ENCODE measurements at places on chromosomes 3 and 15.
A peak's percentile ranks its signal among the peaks of the same experiment; 100 is the strongest.

- DNase-seq, result no peak
Observed at GRCh38 chr3:102378216-102378615, 56.6 kb upstream of the ZPLD1 start.

DNA sequence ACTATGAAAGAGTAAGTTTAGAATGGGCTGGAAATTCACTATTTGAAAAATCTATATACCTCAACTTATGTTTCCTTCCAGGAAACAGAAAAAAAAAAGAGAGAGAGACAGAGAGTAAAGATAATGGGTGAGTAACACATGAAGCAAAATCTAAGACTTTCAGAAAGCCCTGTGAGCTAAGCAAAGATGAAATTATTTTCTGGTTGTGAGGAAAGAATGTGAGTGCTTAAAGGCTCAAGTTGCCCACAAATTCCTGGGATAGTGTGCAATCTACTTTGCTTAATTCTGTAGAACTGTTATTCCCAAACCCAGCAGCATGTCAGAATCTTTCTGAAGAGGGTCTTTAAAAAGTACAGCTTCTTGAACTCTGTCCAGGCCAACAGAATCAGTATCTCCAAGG, 337.7 kb upstream of the AGTR1 start:
- no peak for DNase-seq

- DNase-seq, result no peak
Observed at GRCh38 chr15:61144055-61144454, 85.0 kb downstream of the RORA start.

GRCh38 chr15:87739866-87740265, 516.7 kb downstream of the NTRK3 start:
- DNase-seq, result no peak

DNA sequence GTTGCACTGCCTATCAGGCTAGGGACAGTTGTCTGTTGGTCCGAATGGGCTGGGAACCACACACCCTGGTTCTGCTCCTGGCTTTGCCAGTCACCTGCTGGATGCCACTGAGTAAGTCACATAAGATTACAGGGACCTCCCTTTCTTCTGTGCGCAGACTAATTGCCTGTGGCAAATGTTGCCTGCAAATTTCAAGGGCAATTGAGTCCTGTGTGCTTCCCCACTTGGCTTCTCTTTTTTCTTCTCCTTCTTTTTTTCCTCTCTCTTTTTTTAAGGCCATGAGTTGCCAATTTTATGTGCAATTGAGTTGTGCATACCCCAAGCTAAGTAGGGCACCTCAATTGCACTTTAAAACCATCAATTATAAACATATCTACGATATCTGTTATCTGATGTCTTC, 963.4 kb downstream of the MCTP2 start:
- no peak for DNase-seq

DNA sequence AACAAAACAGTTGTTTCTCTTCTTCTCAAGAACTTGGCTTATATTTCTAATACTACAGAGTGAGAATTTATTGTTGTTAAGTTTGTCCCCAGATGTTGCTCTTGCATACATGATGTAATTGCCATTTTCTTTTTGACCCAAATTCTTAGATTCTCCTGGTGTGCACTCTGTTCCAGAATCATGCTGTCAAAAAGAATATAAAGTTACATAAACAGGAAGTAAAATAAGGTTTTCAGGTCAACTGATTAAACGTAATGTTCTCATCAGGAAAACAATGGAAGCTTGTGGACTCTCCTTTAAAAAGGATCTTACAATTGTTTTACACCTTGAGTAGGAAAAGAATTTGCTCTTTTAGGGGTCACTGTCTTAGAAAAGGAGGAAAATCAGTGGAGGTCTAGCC, 121.8 kb downstream of the ADAM10 start:
- peak; percentile 15 for DNase-seq

DNA sequence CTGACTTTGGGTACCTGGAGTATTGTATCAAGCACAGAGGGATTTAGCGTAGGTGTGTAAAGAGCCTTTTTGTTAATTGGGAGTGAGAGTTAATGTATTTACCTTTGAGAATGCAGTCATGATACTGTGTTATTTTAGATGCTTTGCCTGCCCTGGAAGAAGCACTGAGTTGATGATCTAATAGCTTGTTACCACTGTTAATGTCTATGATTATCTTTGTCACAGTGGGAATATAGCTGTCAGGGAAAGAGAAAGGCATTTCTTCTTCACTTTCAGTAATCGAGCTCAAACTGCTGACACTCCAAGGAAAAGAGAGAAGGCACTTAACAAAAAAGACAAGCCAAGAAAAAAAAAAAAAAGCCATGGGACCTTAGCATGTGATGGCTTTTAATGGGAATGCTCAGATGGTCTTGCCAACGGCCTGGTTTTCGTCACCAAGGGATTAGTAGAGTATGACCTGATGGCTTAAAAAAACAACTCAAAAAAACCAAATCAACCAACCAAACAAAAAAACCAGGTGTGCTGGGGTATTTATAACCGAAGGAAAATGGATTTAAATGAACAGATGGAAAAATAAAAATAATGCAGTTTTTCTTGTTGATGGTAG, 387.4 kb downstream of the PTPRG start:
- no peak for DNase-seq

DNA sequence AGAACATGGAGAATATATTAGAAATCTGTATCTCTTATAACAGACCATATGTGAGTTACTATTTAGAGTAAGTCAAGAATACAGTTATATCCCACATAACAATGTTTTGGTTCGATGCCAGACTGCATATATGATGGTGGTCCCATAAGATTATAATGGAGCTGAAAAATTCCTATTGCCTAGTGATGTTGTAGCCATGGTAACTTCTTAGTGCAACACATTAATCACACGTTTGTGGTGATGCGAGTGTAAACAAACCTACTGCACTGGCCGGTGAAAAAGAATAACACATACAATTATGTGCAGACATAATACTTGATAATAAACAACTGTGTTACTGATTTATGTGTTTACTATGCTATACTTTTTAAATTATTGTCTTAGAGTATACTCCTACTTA, 69.8 kb upstream of the MNS1 start:
- DNase-seq, result no peak

DNA sequence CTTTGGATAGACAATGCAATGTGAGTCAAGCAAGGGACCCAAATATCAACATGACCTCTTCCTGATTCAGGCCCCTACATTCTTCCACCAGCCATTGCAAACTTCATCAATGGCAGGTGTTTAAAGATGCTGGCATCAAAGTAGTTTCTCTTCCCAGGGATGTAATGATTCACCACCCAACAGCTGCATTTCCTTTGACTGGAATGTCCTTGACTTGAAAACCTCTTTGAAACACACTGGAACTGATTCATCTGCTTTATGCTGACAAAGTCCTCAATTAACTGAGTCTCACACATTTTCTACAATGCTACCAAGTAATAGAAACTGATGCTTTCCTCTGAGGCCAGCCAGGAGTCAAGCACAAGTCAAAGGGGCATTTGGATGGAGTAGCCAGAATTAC, 385.5 kb downstream of the GBE1 start:
- no peak for DNase-seq

DNA sequence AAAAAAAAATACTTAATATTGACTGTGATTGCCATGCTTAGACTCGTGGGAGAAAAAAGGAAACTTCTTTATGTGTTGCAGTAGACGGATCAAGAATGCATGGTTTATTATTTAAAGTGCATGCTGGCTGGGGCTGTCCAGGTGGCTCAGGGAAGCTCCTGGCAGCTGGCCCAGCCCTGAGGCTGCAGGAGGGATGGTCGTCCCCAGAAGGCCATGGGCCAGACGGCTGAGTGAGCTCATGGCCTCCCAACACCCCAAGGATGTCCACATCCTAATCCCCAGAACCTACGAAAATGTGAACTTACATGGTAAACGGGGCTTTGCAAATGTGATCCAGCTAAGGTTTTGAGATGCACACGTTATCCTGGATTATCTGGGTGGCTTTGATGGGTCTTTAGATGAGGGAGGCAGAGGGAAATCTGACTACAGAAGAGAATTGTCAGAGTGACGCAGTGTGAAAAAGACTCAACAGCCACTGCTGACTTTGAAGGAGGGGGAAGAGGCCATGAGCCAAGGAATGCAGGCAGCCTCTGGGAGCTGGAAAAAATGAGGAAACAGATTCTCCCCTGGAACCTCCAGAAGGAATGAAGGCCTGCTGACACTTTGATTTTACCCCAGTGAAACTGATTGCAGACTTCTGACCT, 29.8 kb downstream of the ADAMTS17 start:
- DNase-seq, result no peak

- no peak for DNase-seq
Observed at GRCh38 chr3:156353563-156353962, 201.4 kb downstream of the SSR3 start.

- peak; percentile 57 for DNase-seq
Observed at GRCh38 chr15:74240002-74240568, 4.0 kb downstream of the CCDC33 start.

- DNase-seq, result no peak
Observed at GRCh38 chr15:67066959-67067853, 1.8 kb downstream of the SMAD3 start.

DNA sequence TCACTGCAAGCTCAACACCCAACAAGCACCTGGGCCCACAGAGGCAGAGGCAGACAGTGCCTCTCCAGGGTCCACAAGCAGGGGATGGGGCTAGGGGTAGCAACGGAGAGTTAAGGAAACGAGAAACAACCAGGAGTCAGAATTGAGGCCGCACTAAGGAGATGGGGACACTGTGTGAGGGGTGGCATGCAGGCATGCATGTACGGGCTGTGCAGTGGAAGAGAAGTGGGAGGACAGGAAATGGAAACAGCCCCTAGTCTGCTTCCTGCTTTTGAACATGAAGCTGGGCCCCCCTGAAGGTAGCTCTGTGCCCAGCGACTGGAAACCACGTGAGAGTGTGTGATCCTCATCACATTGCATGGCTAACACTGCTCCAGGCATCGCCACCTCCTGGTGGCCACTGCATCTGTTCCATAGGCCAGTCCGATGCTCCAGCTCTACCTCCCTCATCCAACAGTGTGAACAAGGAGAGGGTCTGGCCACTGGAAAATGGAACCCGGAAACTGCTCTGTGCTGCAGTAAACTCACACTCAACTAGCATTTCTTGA, 44.0 kb downstream of the XXYLT1 start:
- peak; percentile 60 for DNase-seq

- no peak for DNase-seq
Observed at GRCh38 chr3:41441139-41441538, 241.8 kb downstream of the CTNNB1 start.

DNA sequence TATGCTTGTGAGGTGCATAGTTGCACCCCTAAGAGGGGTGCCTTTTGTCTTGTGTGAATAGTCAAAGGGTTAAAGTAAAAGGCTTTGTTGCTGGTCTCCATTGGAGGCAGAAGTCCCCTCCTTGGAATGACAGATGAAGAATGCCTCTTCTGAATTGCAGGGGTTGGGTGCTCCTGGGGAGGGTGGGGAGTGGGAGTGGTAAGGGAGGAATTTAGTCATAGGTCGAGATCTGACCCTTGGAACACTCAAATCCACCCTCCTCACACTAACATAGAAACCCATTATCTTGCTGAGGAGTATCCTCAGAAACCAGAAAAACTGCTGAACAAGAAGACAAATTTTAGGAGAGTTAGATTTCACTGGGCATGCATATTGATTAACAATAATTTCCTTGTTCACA, 4.7 kb downstream of the CTXND1 start:
- no peak for DNase-seq

GRCh38 chr15:38254051-38254883, 1.6 kb downstream of the SPRED1 start:
- DNase-seq, result peak; percentile 86

DNA sequence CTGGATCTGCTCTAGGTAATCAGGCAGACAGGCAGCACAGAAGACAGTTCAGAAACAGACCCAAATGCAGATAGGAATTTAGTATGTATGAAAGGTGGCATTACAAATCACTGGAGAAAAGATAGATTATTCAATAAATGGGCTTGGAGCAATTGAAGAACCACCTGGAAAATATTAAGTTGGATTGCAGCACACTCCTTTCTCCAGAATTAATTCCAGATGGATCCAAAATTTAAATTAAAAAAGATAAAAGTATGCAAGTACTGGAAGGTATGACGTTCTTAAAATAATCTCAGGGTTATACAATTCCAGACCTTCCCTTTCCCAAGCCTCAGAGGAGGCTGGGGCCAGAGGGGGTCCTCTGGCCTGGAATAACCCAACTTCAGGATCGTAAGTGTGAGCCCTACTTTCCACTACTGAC, 32.5 kb downstream of the HRH1 start:
- no peak for DNase-seq

GRCh38 chr3:128254967-128255366, 101.7 kb downstream of the EEFSEC start:
- no peak for DNase-seq

- DNase-seq, result no peak
Observed at GRCh38 chr3:13134879-13135206, 61.6 kb upstream of the IQSEC1 start.

DNA sequence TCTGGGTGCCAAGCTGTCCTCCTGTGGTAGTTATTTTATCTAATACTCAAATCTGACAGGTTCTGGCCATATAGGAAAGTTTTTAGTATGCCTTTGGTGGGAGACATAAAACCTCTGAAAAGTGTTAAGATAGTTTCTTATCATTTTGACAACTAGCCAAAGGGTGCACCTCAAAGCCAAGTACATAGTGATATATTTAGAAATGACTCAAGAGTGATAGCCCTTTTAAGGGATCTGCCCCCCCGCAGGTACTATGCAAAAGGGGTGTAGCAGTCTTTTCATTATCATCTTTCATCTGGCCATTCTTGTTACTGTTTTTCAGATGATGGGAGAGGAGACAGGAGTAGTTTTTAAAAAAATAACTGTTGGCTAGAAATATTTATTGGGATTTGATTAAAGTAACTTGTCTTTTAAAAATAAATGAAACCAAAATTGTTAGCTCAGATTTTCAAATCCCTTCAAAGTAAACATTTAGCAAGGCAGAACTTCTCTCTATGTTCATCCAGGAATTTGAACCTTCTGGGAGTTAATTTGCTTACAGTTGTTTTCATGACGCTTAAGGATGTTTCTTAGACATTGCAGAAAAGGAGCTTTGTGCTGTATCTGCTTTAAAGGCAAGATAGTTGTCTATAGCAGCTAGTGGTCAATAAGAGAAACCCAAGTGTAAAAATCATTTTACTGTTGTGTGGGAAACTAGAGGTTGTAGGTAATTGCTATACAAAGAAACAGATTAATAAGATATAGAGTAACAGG, 5.1 kb downstream of the PHLDB2 start:
- no peak for DNase-seq

- no peak for DNase-seq
Observed at GRCh38 chr3:123150449-123151215, 51.1 kb upstream of the SEC22A start.

DNA sequence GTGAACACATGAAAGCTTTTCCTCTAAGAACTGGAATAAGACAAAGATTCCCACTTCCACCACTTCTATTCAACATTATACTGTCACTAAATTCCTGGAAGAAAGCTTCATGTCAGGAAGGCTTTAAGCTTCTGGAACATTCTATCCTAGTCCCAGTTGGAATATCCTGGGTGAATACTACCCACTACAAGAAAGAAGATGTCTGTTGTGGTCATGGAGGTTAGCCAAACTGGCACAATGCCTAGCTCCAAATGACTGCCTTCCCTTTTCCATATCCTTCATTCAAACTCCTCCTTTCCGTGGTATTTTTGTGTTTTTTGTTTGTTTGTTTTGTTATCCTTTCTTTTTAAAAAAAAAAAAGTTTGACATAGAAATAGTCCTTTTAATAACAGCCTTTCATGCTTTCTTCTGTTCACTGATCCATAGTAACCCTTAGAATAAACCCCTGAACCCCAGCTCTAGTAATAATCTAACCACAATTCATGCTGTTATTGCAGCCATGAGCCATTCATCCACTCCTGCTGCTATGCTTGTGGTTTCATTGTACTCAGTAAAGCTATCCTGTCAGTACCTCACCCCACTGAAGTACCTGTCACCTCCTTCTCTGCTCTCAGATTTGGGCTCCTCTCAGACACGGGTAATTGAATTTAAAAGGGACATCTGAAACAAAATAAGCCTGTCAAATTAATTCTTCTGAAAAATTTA, 447.5 kb downstream of the IGSF11 start:
- no peak for DNase-seq

All from hematopoietic multipotent progenitor cell treated with erythropoietin and hydrocortisone succinate and interleukin-3 and kit ligand, for 4 days (in vitro differentiated cells).